ENCODE measurements at places on chromosomes 2 and 18.

DNA sequence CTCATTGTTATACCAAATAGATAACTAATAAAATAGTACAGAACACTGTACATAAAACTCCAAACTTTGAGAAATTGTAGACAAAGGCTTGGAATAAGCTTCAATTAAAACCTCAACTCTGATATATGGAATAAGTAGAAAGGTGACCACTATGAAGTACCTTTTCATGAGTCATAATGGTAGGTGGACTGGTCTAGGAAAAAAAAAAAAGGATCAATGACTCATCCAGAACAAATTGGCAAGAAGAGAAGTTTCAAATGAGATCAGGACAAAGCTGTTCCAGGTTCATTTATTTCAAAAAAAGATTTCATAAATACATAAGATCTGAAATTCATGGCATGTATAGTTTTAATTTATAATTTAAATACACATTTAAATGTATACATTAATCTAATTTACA, 769.7 kb downstream of the SUCLG1 start:
- DNase-seq = no peak

DNA sequence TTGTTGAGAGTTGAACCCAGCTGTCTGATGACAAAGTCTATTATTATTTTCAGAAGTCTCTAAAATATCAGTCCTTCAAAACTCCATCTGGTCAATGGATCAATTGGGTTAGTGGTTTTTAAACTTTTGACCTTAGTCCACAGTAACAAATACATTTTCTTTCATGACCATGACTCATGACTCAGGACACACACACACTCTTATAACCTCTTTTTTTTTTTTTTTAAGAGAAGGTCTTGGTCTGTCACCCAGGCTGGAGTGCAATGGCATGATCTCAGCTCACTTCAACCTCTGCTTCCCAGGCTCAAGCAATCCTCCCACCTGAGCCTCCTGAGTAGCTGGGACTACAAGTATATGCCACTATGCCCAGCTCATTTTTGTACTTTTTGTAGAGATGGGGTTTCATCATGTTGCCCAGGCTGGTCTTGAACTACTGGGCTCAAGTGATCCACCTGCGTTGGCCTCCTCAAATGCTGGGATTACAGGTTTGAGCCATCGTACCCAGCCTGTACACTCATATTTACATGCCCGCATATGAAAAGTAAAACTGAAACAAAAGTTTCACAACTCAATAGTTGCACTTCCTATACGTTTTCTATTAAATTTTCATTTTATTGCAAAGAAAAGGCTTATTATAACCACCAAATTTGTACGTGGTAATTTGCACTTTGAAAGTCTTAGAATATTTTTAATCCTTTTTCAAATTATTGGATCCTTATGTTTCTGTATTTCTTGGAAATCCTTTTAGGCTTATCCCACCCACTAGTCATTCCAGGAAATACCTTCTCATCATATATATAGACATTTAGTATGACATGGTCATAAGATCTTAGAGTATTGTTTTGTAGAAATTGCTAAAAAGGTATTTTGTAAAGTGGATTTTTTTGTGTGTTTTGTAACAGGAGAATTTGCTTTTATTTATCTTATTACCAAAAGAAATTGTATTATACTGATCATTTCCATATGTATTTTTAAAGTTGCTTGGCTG, 199.0 kb downstream of the LPIN1 start:
- no peak for DNase-seq

- DNase-seq = no peak
These were observed 3.1 kb upstream of the KYNU start for GRCh38 chr2:142874293-142874814.

DNA sequence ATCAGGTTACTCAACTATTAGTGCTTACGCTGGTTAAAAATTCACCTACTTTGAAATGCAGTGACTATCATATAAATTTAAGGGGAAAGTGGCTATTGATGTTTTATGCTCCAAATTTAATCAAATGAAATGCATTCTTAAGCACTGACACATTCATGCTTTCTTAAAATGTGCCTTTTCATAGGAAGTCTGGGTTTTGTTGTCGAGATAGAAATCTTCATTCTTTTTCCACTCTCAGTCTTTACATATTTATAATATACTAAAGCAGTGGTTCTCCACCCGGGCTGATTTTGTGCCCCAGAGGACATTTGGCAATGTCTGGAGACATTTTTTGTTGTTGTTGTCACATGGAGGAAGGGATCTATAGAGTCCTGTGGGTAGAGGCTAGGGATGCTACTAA, 167.9 kb downstream of the PAX3 start:
- no peak for DNase-seq

GRCh38 chr2:113056521-113056920, 2.5 kb upstream of the IL36RN start:
- peak; percentile 4 for DNase-seq

DNA sequence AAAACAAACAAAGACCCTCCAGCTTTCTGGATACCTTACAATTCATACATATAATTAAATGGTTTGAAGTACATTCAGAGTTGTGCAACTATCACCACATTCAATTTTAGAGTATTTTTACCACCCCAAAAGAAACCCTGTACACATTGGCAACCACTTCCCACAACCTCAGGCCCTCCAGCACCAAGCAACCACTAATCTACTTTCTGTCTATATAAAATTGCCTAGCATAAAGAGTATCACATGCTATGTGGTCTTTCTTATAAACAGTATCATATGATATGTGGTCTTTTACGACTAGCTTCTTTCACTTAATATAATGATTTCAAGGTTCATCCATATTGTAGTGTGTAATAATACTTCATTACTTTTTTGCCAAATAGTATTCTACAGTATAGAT, 7.3 kb downstream of the IER3IP1 start:
- no peak for DNase-seq

DNA sequence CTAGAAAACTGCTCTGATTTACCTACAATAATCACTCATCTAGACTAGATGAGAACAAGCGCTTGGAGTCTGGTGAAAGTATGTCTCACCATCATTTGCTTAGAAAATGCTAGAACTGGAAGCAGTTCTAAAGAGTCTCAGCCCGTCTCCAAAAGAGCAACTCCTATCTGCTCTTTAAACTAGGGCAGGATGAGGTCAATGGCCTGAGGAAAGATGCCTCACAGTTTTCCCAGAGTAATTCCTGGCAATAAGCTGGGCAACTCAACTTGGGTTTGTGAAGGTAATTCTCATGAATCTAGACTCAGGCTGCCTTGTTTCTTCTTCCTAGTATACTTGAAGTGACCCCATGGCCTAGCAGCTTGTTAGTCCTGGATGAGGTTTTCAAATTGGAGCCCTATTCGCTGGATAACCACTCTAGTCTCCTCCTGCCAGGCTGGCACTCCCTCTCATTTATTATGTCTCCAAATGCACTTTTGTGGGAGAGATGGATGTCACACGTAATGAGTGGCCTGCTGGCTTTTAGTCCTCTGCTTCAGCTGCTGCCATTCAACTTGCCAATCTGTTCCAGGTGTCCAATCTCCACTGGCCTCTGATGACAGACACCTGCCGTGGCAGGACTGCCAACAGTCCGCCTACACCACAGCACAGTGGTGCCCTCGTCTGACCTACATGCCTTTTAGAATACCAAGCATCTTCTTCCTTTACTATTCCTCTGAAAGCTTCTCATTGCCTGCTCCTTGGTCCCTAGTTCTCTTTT, 80.9 kb downstream of the CABYR start:
- no peak for DNase-seq

GRCh38 chr2:75666911-75667310, 20.3 kb downstream of the MRPL19 start:
- no peak for DNase-seq

DNA sequence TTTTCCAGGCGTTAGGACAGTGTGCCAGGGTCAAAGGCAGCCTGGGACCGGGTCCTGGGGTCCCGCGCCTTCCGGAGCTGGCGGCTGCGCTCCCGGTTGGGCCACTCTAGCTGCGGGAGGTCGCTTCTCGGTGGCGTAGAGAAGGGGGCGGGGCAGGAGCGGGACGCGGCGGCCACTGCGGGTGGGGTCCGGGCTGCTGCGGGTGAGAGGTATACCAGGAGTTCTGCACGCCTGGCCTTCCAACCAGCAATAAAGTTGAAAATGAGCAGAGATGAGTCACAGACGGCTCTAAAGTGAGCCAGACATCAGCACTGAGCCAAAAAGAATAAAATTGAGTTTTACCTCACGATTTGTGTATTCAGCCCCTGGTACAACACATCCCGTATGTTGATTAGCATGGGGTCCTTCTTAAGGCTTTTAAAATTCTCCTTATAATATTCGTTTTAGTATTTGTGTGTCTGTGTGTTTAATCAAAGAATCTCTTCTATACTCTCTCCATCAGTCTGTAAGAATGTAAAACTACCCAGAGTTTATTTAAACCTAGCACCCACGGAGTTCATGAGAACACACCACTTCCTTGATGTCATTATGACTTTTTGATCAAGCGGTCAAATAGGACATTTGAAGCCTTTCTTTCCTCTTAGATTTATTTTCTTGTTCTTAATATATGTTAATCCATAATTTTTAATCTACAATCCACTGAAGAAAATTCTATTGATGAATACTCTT, at the start of gene C1GALT1C1L:
Gene C1GALT1C1L (minus strand): TSS at position 108 of the 729 bp plus-strand sequence. CDS start 107 bp downstream, at position 1.
- peak; percentile 2 for DNase-seq

DNA sequence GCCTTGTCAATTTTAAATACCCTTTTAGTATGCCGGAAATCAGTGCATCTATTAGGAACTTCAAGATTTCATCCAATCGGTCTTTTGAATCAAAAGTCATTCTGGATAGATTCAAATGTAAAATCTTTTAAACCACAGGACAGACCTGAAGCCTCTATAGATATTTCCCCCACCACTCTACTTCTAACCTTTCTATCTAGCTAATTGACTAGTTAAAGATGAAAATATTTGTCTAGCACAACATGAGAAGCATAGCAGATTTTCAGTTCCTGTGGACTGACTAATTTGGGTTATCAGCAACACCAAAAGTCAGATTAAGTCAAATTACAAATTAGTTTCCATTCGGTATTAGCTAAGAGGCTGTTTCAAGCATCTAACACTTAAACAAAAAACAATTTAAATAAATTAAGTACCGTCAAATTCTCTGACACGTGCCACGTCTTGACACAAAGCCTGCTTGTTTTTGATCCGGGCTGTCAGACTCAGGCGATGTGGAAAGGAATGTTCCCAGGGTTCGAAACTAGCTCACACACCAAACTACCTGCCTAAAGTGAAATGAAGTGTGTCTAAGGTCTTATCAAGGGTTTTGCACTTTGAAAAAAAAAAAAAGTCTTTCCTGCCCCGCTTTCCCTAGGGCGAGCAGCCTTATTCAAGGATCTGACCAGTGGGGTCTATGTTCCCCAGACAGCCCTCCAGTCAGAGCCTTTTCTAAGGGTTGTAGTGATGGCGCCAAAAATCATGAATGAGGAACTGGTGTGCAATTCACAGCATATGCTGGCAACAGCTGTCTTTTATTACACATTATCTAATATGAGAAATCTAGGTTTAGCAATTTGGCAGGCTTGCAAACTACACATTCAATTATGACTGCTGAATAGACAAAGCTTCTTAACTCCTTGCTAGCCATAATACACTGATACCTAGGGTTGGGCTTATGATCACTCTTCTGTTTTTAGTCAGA, 4.7 kb downstream of the CYTIP start:
- no peak for DNase-seq

DNA sequence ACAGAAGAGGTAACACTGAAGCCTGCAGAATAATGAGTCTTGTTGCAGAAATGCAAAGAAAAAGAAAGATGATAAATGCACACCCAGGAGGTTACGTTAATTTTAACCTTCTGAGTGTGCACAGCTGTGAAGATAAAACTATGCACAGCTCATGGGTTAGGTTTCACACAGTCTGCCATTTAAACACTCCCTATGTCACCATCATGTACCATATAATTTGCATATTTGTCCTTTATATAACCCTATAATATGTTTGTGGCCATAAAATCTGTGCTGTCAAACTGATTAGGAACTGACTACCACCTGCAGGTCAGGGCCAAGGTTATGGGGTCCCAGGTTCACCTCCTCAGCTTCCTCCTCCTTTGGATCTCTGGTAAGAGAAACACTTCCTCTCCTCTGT, 205.5 kb downstream of the RPIA start:
- no peak for DNase-seq

GRCh38 chr2:46521215-46521683, 41.9 kb downstream of the TMEM247 start:
- DNase-seq = no peak

DNA sequence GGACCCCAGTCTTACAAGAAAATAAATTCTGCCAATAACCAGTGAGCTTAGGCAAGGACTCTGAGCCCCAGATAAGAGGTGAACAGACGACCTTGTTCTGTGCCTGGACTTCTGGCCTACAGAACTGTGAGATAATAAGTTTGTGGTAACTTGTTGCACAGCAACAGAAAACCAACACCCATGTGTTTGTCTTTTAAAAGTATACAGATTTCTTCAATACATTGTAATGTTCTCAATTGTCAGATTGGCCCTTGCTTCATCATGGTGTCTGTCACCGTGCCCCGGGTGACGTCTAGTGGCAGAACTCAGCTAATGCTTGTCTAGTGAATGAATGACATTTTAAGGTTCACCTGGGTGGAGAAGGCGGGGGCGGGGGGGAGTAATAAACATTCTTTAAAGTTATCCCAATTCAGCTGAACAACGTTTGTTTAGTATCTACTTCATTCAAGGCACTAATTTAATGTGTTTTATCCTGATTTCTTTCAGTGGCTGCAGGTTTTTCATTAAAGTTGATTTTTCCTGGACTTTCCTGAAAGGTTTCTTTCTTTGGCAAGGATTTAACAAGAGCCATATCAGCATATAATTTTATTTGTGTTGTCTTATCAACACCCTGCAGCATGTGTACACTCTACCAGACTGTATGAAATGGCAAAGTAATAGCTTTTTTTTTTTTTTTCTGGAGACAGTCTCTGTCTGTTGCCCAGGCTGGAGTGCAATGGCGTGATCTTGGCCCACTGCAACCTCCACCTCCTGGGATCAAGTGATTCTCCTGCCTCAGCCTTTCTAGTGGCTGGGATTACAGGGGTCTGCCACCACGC, 123.8 kb upstream of the DLX2 start:
- no peak for DNase-seq

DNA sequence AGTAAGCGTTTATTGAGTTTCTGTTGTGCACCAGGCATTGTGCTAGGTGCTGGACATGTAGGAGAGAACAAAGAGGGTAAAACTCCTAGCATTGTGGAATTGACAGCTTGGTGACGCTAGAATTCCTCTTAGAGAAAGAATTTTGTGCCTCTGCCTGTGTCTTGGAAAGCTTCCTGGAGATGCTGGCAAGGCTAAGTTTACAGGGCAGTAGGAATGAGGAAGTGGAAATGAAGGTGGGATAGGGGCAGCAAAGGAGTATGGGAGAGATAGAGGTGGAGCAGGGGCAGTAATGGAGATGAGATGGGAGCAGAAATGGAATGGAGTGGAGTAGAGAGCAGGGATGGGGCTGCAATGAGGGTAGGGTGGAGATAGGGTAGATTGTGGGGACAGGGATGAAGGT, 29.8 kb downstream of the GPR39 start:
- DNase-seq = no peak

DNA sequence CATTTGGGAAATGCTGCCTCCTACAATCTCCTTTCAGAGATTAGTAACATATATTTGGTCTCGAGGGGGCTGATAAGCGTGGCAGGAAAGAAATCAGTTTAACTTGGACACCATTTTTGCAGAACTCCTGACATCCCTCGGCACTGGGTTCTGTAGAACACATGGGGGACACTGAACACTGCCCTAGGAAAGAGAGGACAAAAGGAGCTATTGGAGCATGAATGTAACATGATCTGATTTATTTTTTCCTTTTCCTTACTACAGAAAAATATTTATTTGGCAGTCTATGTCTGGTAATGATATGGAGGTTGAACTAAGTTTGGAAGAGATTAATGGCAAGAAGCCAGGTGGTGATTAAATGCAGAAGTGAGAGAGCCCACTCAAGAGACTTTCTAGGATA, 153.8 kb downstream of the AFF3 start:
- no peak for DNase-seq

All from activated CD4-positive, alpha-beta T cell treated with anti-CD3 and anti-CD28 coated beads, Interleukin-2, amount 50 U/mL, for 24 hours (primary cell).